Bronchial epithelial cell (primary cell): ENCODE measurements at places on chromosomes 6 and 20.
A peak's percentile ranks its signal among the peaks of the same experiment; 100 is the strongest.

DNA sequence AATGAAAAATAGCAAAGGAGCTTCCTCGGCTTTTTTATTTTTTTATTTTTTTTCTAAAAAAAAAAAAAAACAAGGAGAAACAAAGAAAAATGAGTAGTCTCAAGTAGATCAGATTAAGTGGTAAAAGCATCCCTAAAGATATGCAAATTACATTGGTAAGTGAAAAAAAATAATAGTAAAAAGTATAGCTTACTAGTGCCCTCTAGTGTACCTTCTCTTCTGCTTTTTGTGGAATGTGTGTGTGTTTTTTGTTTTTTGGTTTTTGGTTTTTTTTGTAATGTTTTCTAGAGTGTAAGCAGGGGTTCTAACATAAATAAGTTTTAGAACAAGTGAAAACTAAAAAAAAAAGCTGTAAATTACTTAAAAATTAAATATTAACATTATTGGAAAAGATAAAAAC is 1062.0 kb downstream of the HACE1 start:
- DNase-seq, result peak; percentile 4

DNA sequence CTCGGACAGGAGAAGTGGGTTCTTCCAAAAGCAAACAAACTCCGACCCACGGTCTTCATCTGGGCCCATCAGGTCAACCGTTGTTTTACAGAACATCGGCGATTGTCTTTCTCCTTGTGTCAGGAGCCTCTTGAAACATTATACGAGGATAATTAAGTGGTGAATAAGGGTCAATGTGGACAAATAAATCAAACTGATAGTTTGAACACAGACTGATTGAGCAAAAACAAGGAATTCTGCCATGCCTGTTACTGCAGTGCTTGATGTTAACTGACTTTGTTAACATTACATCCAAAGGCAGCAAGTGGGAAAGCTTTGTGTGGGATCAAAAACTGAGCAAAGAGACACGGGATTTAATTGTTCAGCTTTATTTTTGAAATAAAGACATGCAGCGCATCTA is 101.1 kb upstream of the IFNGR1 start:
- no peak for DNase-seq

GRCh38 chr20:61044499-61044898 is 207.6 kb upstream of the CDH4 start:
- no peak for DNase-seq

DNA sequence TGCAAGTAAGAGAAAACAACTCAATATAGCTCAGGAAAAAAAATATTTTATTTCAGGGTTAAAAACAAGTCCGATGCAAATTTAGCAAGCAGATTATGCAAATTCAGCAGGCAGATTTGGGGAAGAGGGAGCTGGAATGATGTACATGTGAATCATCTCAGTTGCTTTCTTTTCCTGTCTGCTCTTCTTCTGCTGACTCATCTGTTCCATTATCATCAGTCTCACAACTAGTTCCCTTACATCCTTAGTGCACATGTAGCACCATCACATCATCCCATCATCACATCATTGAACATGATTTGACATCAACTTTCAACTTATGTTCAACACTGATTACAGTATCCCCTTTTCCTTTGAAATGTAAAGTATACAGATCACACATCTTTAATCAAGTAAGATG is 11.5 kb upstream of the DEFB113 start:
- DNase-seq, result peak; percentile 38

DNA sequence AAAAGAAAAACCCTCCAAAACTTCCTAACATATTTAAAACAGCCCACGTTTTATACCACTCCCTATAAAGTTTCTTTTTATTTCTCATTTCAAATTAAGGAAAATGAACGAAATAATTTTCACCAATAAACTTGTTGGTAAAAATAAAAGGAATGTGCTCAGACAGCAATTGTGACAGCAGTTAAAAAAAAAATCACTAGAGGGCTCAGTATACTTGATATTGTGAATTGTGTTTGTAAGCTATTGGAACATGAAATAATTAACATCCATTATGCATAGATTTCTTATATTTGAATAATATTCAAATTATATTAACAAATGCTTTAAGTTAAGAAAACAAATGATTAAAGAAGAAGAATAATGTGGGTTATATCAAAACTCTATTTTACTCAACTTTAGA is 105.5 kb downstream of the ASCC3 start:
- DNase-seq, result peak; percentile 17

- DNase-seq, result peak; percentile 17
Measured at GRCh38 chr20:57335392-57335791, 5.8 kb downstream of the SPO11 start.

GRCh38 chr20:44120676-44121425 is 66.1 kb downstream of the JPH2 start:
- DNase-seq, result no peak

DNA sequence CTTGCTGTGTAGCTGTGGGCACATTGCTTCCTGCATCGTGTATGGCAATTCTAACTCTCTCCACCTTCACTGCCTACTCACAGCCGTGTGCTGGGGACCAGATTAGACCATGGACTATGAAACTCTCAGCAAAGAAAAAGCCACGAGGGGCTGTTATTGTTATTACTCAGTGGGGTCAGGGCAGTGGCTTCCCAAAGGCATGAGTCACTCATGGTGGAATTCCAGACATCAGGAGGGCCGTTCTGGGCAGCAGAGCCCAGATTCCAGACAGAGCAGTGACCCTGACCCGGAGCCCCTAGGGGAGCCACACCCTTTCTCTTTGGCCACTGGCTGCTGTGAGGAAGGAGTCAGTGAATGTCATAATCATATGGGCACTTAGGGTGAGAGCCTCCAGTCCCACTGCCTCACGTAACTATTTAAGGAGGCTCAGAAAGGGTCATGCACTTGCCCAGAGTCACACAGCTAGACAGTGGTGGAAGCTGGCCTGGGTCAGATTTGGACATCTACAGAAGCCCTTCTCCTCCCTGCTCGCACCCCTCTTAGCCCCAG is 22.2 kb upstream of the CCN5 start:
- peak; percentile 73 for DNase-seq

GRCh38 chr20:63313349-63314014 is 20.5 kb downstream of the COL20A1 start:
- no peak for DNase-seq

GRCh38 chr20:52422574-52423336 is 231.2 kb upstream of the ZFP64 start:
- no peak for DNase-seq

DNA sequence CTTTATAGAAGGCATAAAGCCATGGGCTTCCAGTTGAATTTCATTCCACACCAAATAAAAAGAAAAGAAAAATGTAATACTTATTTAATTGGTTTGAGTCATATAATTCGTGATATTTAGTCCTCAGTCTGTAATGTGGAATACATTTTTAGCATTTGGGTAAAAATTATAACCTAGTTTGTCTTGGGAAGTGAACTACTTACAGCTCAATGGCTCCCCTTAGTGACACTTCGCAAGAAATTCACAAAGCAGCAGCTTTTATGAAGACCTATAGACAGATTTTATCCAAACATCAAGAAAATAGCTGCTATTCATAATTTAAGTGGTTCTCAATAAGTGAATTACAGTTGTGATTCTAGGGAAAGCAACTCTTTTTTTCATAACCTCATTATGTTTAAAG is 72.1 kb downstream of the RSPO3 start:
- DNase-seq, result peak; percentile 50

DNA sequence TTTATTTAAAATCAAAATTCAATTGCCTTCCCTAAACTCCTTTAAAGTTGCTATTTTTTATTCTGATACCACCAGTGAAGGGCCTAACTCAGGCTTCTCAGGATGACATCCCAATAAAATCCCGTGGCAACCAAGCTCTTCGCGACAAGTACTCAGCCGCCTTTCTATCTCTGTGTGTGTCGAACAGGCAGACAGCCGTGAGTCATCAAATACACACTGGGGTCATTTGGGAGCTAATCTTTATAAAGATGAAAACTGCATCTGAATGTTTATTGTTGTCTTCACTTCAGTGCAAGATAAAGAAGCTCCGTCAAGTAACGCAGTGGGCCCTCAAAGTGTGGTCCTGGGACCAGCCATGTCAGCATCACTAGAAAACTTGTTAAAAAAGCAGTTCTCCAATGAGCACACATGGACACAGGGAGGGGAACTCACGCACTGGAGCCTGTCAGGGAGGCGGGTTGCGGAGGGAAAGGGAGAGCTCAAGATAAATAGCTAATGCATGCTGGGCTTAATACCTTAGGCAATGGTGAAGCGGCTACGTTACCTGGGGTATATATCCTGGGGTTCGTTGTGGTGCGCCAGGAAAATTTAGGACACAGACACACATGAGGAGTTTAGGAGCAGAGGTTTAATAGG is 119.3 kb downstream of the RNF144B start:
- DNase-seq, result no peak

- no peak for DNase-seq
Measured at GRCh38 chr20:31653561-31653960, 15.8 kb downstream of the COX4I2 start.

DNA sequence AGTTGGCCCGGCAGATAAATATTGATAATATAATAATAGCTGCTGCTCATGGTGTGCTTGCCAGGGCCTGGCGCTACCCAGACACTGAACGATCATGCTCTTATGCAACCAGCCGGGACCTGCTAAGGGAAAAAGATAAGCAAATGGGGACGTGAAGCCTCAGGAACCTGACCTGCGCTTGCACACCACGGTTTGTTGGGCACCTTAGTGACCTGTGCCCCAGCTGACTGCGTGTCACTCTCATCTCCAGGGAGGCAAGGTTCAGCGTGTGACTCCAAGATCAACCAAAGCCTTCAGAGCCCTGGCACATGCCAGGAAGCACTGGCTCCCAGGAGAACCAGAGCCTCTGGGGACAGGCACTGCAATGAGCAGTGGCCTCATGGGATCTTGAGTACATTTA is 111.1 kb downstream of the AGPAT4 start:
- DNase-seq, result no peak

GRCh38 chr6:27866357-27867050 is 45.7 kb downstream of the OR2B2 start:
- peak; percentile 71 for DNase-seq

GRCh38 chr20:49287555-49288249 is 9.8 kb upstream of the ZNFX1 start:
- DNase-seq, result no peak

DNA sequence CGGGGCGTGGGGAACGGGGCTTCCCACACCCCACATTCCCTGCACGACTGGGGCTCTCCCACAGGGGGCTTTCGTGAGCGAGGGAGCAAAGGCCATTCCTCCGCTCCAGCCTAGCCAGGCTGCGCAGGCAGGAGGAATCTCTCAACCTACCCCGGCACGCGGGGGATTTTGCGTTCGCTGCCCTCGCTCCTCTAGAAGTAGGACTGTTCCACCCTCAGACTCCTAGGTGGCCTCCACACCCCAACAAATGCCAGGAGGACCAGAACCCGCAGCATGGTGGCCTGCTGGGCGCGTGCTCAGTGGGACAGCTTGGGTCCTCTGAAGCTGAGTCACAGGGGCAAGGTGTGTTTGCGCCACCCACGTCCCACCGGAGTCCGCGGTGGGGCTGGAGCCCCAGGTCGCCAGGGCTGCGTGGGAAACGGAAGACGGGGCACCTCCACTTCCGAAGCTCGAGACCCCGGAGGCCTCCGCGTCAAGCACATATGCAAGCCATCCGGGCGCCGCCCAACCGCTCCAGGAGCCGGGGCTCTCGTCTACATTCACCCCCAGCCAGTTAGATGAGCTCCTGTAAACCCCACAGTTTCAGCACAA is 1938.5 kb upstream of the DEFB115 start:
- DNase-seq, result no peak

GRCh38 chr6:30541515-30542403 is 14.5 kb downstream of the GNL1 start:
- peak; percentile 83 for DNase-seq

DNA sequence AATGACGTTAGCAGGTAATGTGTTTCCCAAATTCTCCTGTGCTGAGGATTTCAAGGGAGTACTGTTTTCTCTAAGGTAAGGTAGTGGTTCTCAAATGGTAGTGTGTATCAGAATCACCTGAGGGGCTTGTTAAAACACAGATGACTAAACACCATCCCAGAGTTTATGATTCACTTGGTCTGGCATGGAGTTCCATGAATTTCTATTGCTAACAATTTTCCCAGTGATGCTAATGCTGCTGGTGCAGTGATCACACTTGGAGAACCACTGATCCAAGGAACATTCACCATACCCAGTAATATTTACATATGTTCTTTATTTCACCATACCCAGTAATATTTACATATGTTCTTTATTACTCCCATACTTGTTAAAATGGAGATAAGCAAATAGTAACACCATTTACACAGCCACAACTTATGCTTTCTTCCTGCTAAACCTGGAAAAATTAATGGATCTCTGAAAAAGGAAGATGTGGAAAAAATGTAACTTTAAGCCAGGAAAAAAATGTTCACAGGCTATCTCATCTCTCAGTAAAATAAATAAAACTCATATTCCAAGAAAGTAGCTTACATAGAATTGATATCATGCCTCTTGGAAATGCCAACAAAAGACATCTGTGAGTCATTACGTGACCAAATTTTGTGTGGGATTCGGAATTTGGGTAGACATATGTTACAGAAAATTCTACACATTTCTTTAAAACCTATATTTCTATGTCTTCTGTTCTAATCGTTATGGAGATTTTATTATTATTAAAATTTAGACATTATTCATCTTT is 129.5 kb downstream of the MMUT start:
- peak; percentile 92 for DNase-seq

GRCh38 chr6:110185879-110186278 is 5.7 kb downstream of the CDC40 start:
- DNase-seq, result no peak

GRCh38 chr20:37702403-37703034 is 8.7 kb downstream of the CTNNBL1 start:
- DNase-seq, result no peak

- DNase-seq, result no peak
Measured at GRCh38 chr6:129242546-129242945, 359.6 kb downstream of the LAMA2 start.

DNA sequence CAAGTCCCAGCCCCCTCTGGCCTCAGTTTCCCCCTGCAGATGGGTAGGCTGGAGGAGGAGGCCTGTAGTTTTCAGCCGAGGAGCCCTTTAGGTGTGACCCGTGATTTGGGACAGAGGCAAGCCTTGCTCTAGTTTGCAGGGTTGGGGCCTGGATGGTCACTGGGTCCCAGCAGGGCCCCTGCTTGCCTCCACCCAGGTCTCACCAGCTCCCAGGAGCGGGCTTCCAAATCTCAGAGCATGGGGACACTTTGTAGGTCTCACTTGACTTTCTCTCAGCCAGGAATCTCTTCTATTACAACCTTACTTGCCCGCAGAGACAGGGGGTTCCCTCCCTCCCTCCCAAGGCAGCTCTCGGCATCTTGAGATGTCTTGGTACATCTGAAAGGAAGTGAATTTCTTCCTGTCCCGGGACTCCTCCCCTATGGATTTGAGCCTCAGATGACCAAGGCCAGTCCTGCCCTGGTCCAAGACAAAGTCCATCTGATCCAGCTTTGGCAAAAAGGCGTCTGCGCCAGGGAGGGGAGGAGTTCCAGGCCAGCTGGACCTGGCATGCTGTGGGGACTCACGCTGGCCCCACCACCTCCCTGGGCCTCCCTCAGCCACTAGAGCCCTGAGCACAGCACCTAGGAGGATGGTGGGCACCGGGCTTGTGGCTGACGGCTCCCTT is 47.4 kb downstream of the SRC start:
- DNase-seq, result no peak
